ENCODE measurements at places on chromosomes 12 and 14.

GRCh38 chr12:52206304-52207040 is 14.7 kb upstream of the KRT80 start:
- no peak for DNase-seq

DNA sequence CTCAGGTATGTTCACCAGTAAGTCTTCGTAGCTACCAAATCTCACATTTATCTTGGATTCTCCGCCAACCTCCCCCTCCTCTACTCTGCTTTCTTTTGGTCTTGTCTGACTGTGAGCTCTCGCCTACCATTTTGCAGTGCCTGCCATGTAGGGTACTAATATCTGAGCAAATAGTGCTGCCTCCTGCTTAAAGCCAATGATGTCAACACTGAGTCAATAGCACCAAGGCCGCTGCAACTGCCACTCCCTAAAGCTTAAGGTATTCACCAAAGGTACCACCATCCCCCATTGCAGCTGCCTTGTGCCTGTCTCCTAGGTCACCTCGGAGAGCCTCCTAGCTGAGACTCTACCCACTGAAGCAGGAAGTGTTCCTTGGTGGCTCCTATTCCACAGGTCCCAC is 114.8 kb upstream of the FUT8 start:
- no peak for DNase-seq

DNA sequence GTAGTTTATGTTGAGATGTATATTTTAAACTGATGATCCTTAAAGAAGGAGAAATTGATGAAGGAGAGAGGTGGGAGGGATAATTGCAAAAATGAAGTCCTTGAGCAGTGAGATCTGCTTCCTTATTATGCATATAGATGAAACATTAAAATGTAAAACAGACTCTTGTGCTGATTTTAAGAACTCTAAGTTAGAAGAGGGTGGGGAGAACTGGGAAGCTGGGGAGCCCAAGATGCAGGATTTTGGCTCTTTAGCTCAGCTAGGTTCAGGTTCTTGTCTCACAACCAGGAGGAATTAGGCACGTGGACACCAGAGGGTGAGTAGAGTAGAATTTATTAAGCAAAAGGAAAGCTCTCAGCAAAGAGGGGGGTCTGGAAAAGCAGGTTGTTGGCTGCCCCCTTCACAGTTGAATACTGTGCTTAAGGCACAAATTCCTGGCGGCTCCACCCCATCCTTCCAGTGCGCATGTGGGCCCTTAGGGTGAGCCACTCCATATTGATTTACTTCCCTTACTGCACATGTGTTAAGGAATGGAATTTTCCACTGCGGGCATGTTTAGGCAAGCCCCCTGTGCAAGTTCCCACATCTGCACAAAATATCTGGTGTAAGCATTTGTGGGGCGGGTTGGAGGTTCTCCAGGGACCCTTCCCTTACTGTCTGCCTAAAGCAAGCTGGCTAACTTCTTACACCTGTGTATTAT is 141.9 kb downstream of the BICD1 start:
- no peak for DNase-seq

DNA sequence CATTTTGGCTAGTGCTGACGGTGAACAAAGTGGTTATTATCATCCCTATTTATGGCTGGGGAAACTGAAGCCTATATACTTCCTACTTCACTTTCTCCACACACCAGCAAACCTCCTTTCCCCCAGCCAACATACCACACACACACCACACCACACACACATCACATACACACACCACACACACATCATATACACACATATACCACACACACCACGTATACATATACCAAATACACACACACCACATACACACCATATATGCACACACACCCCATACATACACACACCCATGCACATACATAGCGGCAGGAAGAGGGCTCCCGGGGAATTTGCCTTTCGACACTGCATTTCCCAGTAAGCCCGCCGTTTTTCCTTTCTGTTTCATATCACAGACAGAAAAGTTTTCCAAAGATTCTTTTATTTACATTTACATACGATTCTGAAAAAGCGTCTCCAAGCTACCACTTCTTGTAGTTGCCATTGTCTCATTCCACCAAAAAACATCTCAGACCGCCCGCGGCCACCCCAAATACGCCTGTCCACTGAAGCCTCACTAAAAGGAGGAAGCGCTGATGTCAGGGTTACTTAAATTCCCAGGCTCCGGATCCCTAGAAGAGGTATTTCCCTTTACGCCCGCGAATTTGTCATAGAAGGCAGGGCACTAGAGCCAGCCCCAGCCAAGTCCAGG is 823 bp upstream of the RAB5B start:
- DNase-seq = no peak

DNA sequence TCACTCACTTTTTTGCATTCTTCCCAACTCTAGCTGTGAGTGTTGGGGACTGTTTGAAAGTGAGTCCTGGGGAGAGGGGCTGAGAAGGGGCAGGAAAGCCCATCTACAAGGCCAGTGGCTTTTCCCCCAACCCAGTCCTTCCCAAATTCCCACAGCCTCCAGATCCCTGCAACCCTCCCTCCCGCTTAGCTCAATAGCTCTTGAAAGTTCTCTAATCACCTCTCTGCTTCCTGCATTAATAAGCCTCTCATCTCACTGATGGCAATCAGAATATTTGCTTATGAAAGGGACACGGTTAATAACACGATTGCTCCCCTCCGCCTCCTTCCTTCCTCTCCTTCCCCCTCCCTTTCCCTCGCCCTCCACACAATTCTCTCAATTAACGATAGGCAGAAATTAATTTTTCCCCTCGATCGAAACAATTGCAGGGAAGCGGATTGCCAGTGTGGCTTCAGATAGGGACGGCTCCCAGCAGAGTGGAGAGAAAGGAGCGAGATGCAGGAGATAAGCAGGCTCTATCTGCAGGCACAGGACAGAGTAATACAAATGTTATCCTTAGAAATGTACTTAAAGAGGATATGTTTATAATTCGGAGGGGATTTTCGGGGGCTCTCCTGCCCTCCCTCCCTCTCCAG is 15.1 kb upstream of the GPATCH2L start:
- DNase-seq = no peak

- DNase-seq = no peak
Measured at GRCh38 chr12:2547273-2548044, 247.3 kb upstream of the FKBP4 start.

DNA sequence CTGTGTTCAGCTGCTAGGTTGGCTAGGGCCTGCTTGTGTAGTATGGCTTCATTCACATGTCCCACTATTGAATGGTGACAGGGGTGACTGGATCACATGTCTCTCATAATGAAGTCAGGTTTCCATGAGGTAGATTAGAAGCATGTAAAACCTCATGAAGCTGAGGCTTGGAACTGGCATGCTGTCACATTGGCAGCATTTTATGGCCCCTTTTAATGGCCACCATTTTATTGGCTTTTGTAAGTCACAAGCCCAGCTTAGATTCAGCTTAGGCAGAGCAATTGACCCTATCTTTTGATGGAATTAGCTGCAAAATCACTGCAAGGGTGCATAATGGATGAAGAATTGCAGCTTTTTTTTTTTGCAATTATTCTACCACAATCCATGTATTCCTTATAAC is 583.5 kb downstream of the MED13L start:
- no peak for DNase-seq
